ENCODE measurements at places on chromosomes 7 and 10.

GRCh38 chr7:149367418-149368180 is 93.3 kb downstream of the ZNF777 start:
- no peak for DNase-seq

DNA sequence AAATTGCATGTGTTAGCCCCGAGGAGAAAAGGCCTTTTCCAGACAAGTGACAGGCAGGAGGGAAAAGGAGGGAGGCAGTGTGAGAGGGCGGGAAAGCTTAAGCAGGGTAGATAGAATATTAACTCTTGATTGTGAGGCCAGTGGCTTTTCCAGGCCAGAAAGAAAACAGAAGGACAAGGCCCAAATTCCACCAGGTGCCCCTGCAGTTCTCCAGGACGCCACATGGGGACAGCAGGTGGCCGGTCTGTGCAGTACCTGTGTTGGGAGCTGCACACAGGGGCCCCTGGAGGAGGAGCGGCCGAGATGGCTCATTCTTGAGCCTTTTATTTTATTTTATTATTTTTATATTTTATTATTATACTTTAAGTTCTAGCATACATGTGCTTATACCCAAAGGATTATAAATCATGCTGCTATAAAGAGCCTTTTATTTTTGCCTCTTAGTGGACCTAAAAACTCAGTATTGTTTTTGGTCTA is 141.3 kb upstream of the KLF14 start:
- DNase-seq = peak; percentile 83

DNA sequence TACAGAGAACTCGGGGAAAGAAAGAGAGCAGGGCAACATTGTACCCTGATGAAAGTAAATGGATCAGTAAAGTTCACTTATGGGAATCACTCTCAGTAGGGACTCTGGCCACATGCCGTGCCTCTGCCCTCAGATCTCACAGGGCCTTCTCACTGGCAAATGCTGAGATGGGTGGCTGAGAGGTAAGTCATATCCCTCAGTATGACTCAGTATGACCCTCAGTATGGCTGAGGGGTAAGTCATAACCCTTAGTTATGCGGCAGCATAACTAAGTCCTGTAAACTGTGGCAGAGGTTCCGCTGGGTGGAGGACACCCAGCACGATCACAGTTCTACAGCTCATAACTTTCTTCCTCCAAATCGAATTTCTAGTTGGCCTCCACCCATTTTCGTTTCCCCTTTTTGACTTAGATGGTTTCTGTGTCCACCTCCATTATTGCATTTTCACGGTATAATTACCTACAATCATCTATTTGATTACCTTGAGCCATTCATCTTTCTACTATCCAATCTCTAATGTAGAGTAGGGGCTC is 26.5 kb upstream of the WNT16 start:
- no peak for DNase-seq

GRCh38 chr10:70891627-70892026 is 3.3 kb upstream of the PCBD1 start:
- DNase-seq = no peak

DNA sequence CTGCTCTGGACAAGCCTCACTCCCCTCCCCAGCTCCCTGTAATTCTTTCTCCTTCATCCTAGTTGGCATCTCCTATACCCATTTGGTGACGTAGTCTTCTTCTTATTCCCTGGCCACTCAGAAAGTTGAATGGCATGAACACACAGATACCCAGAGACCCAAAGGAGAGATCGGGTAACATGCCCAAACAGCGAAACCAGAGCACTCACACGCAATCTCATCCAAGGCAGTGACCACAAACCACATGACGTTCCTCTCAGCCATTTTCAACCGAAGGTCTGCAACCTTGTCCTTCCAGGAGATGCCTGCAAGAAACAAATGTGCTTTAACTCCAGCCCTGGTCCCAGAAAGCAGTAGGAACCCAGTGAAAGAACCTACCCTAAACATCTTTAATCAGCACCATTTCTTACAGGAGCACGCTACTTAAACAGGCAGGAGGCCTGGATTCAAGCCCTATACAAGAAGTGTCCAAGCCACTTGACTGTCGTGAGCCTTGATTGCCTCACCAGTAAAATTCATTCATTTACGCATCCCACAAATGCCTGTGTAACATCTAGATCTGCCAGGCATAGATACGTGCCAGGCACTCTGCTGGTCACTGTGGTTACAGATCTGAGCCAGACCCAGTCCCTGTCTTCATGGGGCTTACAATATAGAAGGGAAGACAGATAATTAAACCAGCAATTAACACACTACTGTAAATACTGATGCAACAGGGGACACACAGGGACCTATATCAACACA is 37.1 kb downstream of the XPNPEP1 start:
- DNase-seq = no peak

GRCh38 chr7:59079-60016 is 133.0 kb upstream of the FAM20C start:
- DNase-seq = peak; percentile 61

- no peak for DNase-seq
These were observed 170.8 kb upstream of the HABP2 start for GRCh38 chr10:113381981-113382509.

- no peak for DNase-seq
These were observed 40.3 kb upstream of the DLD start for GRCh38 chr7:107850643-107851042.

All from H9 (cell line).